ENCODE measurements at places on chromosomes 6 and 20. TPM values are rescaled to one million over a fixed set of nuclear protein-coding genes. Genes with fewer than 3 reads are reported as not detected.
A peak's percentile ranks its signal among the peaks of the same experiment; 100 is the strongest.

Gene UST
- polyA plus RNA-seq: 6.3 TPM

- no peak overlapping the region for H3K4me3 ChIP-seq
- H3K4me1 ChIP-seq: no peaks in the 10 kb centered on the region
- no peak for DNase-seq
- H3K27ac ChIP-seq: no peak overlapping the region
- H3K36me3 ChIP-seq: no peaks in the 10 kb centered on the region
- no peaks in the 10 kb centered on the region for H3K27me3 ChIP-seq
Measured at GRCh38 chr6:54286141-54286540, 22.1 kb upstream of the TINAG start.

Gene ULBP1
- polyA plus RNA-seq: 0.03 TPM

- DNase-seq: no peak
- no peaks in the 10 kb centered on the region for H3K4me1 ChIP-seq
- H3K27ac ChIP-seq: no peak overlapping the region
- H3K36me3 ChIP-seq: no peaks in the 10 kb centered on the region
- no peaks in the 10 kb centered on the region for H3K27me3 ChIP-seq
- no peak overlapping the region for H3K4me3 ChIP-seq
Measured at GRCh38 chr6:14518515-14519217, 401.1 kb downstream of the CD83 start.

DNA sequence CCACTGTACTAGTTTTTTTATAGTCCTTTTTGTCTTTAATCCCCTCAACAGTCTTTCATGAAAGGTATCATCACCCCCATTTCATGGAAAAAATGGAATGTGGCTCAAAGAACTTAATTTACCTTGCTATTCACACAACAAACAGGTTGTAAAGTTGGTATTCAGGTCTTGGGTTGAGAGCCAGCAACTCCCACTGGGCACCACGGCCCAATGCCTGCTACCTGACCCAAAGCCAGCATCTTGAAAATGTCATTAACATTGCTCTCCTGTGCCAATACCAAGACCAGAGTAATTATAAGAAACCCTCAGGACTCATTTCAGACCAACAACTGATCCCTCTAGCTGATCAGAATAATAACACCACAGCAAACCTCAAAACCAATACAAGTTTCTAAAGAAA lies 75.7 kb downstream of the METTL24 start:
- no peaks in the 10 kb centered on the region for H3K27me3 ChIP-seq
- H3K36me3 ChIP-seq: no peaks in the 10 kb centered on the region
- H3K27ac ChIP-seq: no peak overlapping the region
- no peak for DNase-seq
- no peak overlapping the region for H3K4me3 ChIP-seq
- H3K4me1 ChIP-seq: no peaks in the 10 kb centered on the region

GRCh38 chr6:166056637-166057036 lies 111.0 kb downstream of the TBXT start:
- H3K36me3 ChIP-seq: no peaks in the 10 kb centered on the region
- no peak for DNase-seq
- H3K4me3 ChIP-seq: no peak overlapping the region
- H3K27ac ChIP-seq: no peak overlapping the region

- no peaks in the 10 kb centered on the region for H3K27me3 ChIP-seq
- H3K36me3 ChIP-seq: no peaks in the 10 kb centered on the region
- DNase-seq: no peak
- no peaks in the 10 kb centered on the region for H3K4me1 ChIP-seq
- no peak overlapping the region for H3K27ac ChIP-seq
Measured at GRCh38 chr6:71478834-71479541, 190.4 kb downstream of the OGFRL1 start.

Gene SNPH
- 3.6 TPM for polyA plus RNA-seq

DNA sequence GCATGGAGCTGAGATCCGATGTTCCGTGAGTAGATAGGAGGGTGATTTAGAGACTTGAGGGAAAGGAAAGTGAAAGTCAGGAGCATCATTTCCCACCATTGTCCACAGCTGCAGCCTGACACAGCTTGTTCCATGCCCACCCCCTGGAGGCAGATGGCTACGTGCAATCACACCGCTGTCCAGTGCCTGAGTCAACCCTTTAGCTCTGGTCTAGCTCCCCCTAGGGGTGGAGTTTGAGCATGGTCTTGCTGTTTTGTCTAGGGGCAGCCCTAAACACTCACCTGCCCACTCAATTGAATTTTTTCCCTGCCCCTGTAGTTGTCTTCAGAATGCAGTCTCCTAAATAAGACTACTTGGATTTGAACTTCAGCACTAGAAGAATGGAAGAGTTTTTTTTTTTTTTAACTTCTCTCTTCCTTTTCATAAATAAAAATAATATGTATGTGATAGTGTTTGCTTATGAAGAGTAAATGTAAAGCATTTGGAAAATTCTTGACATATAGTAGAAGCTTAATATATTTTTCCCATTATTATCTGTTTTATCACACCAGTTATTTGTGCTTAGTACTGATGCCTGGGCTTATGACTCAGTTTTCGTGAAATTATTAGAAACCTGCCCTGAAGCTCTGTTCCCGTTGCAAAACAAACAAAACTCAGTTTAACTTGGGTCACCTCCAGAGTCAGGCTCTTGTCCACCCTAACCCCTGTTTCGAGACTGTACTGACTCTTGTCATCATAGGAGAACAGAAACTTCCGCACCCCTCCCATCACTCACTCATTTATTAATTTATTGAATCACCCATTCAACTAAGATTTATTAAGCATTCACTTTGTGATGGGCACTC lies 814.8 kb downstream of the MAFB start:
- no peaks in the 10 kb centered on the region for H3K4me1 ChIP-seq
- peaks cover 8% of the 10 kb centered on the region for H3K27me3 ChIP-seq
- H3K4me3 ChIP-seq: no peak overlapping the region
- no peaks in the 10 kb centered on the region for H3K36me3 ChIP-seq

DNA sequence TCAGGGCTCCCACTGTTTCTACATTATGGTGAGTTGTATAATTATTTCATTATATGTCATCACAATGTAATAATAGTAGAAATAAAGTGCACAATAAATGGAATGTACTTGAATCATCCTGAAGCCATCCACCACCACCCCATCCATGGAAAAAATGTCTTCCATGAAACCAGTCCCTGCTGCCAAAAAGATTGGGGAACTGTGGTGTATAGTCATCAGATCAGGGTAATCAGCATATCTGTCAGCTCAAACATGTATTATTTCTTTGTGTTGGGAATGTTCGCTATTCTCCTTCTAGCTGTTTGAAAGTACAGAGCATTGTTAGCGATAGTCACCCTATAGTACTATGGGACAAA lies 33.8 kb upstream of the SLC22A23 start:
- no peaks in the 10 kb centered on the region for H3K27me3 ChIP-seq
- DNase-seq: no peak
- H3K4me1 ChIP-seq: no peaks in the 10 kb centered on the region

DNA sequence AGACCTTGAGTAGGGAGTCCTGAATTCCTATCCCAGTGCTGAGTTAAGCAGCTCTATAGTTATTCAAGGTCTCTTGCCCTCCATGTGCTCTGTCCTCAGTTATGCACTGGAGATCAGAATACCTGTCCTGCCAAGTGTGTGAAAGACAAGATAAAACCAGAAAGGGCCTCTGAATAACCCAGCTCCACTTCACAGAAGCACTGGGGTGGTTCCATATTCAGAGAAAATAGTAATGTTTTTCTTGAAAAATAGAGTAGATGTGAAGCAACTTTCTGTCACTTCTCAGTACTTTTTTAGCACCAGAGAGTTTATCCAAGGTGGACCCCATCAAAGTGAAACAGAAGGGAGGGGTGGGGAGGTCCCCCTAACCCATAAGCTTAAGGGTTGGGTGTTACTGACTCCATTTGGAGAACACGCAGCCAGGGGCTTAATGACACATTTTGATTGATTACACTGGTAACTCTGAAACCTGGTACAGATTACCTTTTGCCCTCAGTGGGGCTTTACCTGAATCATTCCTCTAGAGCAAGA lies 509.8 kb upstream of the JARID2 start:
- H3K27ac ChIP-seq: no peak overlapping the region
- H3K4me3 ChIP-seq: no peak overlapping the region
- H3K36me3 ChIP-seq: no peaks in the 10 kb centered on the region
- no peak for DNase-seq
- H3K27me3 ChIP-seq: no peaks in the 10 kb centered on the region

DNA sequence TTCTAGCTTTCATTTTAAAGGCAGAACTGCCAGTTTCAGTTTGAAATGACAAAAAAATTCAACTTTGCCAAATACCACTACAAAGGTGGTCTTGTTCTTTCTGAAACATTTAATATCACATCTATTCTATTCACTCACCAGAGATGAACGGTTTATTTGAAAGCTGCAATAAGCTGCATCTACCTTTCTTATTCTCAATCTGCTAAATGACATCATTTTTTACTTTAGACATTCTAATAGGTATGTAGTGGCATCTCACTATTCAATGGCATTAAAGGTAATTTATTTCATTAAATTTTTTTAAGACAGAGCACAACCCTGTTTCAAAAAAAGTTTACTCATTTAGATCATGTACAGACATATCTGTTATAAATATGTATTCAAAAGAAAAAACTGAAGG lies 66.5 kb upstream of the SMIM29 start:
- H3K4me1 ChIP-seq: peaks cover 40% of the 10 kb centered on the region
- no peak for DNase-seq
- H3K27me3 ChIP-seq: no peaks in the 10 kb centered on the region
- H3K27ac ChIP-seq: no peak overlapping the region
- H3K36me3 ChIP-seq: no peaks in the 10 kb centered on the region
- no peak overlapping the region for H3K4me3 ChIP-seq

GRCh38 chr20:62408055-62408454 lies 970 bp upstream of the CABLES2 start:
- H3K4me1 ChIP-seq: peaks cover 62% of the 10 kb centered on the region
- H3K27ac ChIP-seq: peak overlapping the region; percentile 83
- H3K4me3 ChIP-seq: no peak overlapping the region
- H3K27me3 ChIP-seq: no peaks in the 10 kb centered on the region
- H3K36me3 ChIP-seq: peaks cover under 1% of the 10 kb centered on the region

Gene TAAR9
- not detected for polyA plus RNA-seq
